ENCODE measurements at places on chromosomes 2 and 18.

GRCh38 chr2:43347746-43348145, 121.3 kb upstream of the ZFP36L2 start:
- no peak for DNase-seq

DNA sequence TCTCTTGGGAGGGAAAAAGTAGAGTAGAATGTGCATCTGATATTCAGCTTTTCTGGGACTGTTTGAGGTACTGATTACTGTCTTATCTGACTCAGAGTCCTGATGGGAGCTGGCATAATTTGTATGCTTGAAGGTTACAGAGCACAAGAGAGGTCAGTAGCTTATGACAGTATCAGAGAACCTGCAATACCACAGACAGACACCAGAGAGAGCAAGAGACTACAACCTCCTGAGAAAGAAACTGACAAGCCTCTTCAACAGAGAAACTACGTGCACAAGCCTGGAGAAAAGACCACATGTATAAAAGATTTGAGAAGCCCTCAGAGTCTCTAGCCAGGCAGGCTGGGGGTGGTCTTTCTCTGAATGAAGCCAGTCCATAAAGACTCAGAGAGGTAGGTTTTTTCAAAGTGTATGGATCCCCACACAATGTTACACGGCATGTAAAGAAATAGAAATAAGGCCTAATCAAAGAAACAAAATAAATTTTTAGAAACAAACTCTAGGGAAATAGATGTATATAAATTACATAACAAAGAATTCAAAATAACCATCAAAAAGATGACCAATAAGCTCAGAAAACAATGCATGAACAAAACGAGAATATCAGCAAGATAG, 568.3 kb downstream of the LRRTM4 start:
- DNase-seq: peak; percentile 49

DNA sequence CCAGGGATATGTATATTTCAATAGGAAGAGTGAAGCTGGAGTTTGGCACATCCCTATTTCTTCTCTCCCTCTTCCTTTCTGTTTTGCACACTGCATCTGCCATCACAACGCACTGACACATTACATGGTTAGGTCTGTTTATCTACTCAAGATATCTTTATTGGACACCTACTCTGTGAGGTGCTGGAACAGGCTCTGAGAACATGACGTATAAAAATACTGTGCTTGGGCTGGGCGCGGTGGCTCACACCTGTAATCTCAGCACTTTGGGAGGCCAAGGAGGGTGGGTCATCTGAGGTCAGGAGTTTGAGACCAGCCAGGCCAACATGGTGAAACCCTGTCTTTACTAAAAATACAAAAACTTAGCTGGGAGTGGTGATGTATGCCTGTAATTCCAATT, 653.3 kb downstream of the SLC4A3 start:
- DNase-seq: no peak

DNA sequence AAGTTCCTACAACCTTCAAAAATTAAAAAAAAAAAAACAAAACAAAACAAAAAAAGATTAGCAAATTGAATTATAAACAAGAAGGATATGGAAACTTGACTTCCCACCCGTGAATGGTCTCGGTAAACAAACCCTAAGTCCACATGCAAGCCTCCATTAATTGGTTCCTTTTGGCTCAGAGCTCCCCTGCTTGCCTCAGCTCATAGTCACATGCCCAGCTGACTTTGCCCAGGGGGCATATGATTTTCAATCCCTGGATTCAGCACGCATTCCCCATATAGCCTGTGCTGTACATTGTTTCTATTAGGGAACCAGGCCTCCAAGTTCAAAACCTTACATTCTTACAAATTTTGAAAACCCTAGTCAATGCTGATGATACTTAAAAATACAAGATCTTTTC, 95.0 kb downstream of the PID1 start:
- no peak for DNase-seq

DNA sequence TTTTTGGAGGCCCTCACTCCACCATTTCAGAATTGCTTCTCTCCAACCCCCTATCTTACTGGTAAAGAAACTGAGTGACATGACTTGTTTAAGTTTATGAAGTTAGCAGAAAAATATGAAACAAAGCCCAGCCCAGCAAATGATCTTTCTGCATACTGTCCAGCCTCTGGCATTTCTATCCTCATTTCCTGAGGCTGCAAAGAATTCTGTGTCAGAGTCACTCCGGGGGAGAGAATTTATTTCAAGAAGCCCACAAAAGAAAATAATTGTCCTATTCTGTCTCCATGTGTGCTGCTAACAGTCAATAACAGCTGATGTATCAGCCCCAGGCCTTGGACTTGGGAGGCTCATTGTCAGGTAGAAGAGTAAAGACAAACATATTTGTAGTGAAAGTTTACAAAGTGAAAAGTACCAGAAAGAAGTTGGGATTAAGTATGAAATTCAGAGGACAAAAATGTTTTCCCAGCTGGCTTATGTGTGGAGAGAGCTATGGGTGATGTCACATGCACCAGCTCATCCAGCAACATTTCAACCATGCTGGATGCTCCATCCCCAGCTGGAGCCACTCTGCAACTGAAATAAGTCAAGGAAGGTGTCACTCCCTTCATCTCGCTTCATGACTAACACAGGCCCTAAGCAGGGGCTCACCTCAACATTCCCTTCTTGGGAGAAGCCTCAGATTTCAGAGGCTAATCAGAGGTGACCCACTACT, 42.3 kb downstream of the TRABD2A start:
- no peak for DNase-seq

GRCh38 chr2:28429636-28430376, 37.1 kb downstream of the FOSL2 start:
- no peak for DNase-seq

GRCh38 chr2:191435141-191435540, 189.9 kb downstream of the MYO1B start:
- no peak for DNase-seq

GRCh38 chr2:184452907-184453306, 145.4 kb upstream of the ZNF804A start:
- DNase-seq: no peak

GRCh38 chr2:230444832-230445231, 28.8 kb downstream of the SP100 start:
- no peak for DNase-seq

- DNase-seq: no peak
Measured at GRCh38 chr18:267380-267687, 513 bp downstream of the THOC1 start.

GRCh38 chr2:149690825-149691224, 103.2 kb upstream of the MMADHC start:
- DNase-seq: no peak

DNA sequence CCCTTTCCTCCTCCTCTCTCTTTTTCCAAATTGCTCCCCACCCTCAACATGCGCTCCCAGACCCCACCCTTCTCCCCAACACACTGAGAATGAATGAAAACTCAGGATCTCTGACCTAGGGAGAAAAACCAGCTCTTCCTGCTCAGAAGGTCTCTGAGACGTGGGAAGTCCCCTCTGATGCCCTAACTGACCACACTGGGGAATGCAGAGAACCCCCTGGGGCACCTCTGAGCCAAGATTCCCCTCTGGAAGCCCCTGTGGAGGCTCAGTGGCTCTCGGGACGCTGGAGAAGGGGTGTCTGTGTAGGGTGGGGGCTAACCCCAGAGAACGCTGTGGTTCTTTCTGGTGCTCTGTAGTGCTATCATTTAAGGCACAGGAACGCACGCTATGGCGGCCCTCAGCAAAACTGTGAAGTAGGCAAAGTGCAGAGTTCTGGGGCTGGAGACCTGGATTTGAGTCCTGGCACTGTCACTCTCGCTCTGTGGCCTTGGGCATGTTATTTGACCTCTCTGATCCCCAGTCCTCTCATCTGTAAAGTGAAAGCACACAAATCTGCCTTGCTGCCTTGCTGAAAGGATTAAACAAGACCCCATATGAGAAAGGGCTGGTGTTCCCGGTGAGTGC, 17.1 kb downstream of the ATOH8 start:
- no peak for DNase-seq

- DNase-seq: no peak
Measured at GRCh38 chr2:183575481-183575880, 451.2 kb downstream of the NUP35 start.

GRCh38 chr2:147862859-147863516, 18.2 kb downstream of the ACVR2A start:
- no peak for DNase-seq
